ENCODE measurements at places on chromosomes 2 and 18.

DNA sequence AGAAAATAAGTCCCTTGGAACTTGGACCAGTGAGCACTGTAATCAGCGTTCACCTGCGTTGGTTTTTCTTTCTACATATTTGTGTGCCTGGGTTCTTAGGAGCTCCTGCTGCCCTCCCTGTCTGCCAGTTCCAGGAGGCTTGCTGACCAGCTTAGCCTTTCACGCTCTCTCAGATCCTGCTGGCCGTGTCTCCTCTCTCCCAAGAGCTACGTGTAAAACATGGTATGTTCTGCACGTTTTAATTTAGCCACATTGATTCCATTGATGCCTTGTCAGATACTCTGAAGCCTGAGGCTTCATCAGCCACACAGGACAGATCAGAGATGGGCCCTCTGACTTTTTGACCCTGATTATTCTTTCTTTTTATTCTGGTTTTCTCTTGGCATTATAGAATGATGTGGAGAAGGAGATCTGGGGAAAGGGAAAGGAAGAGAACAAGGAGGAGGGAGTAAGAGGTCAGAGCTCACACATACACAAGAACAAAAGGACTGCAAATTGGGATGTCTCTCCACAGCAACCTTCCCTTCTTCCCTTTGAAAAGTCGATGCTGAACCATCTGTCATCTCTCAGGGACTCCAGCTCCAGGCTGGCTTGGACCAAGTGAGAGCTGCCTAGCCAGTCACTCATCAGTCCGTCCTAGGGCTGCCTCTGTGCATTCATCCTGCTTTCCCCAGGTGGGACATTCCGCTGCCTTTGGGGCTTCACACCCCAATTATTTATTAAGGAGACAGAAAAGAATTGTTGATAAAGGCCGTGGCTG, 152.8 kb downstream of the PIK3C3 start:
- DNase-seq: no peak

GRCh38 chr2:95389245-95390119, 13.0 kb upstream of the FAHD2A start:
- peak; percentile 61 for DNase-seq

DNA sequence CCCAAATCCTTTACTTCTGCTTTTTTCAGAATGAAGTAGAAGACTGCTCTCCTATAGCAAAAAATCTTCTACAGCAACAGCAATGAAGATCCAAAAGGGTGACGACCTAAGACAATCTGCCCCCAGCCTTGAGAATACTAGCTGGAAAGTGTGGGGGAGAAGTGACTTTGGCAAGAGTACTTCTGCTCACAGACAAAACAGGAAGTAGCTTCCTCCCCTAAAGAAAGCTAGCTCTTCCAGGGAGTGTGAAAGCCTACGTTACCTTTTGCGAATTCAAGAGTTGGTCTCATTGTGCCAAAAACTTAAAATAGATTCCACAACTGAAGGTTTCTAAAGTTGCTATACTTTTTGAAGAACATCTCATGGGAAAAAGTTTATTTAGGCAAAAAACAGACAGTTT, 1069.2 kb upstream of the CHAC2 start:
- DNase-seq: no peak

GRCh38 chr2:1563084-1563857, 150.0 kb downstream of the TPO start:
- no peak for DNase-seq

DNA sequence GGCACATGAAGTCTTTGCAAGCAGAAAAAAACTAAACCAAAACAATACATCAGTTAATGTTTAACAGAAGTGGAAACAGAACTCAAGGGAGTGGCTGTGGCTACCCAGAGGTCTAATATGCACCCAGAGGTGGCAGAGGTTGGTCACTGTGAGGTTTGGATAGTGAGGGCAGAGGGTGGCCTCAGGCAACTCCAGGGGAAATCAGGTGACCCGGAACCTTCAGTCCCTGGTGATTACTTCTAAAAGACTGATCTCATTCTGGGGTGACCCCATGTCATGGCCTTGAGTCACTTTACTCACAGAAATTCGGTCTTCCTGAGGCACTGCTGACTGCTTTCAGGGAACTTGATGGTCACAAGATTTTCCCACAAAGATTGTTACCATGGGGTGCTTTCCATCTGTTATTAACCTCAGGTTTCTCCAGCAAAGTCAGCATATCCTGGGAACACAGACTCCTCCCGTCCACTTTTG, 99.4 kb downstream of the TMEM17 start:
- no peak for DNase-seq

- peak; percentile 68 for DNase-seq
Measured at GRCh38 chr18:58547864-58548263, 81.0 kb downstream of the ALPK2 start.

- peak; percentile 96 for DNase-seq
Measured at GRCh38 chr2:241443486-241444223, 64.7 kb downstream of the STK25 start.

DNA sequence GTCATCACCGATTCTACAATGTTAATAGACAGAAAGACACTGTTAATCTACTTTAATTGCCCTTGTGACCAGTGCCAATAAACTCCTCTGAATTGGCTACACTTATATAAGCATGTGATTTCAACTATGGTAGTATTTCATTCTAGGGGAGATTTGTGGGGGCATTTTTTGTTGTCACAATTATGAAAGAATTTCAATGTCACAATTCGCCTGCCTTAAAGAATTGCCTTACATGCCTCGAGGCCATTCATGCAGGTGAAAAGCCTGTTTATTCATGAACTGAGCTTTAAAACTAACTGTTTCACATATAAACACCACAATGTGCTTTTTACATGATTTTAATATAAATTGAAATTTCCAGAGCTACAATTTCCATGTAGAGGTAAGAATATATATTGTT, 162.8 kb downstream of the GCA start:
- DNase-seq: no peak

- no peak for DNase-seq
Measured at GRCh38 chr18:10055125-10055750, 141.4 kb downstream of the VAPA start.

DNA sequence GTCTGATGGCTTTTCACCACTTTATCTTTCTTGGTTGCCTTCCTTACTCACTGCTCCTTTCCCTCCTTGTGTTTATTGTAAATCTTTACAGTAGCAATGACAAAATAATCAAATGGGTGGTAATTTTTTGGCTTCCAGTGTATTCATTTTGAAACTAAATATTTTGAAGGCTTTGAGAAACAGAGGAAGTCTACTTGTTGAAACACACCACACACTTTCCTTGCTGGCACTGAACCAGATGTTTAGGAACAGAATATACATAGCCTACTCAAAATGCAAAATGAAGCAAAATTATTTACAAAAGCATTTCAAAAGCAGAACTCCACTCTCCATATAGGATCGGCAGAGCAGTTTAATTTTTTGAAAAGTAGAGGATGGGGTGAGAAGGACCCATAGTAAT, 189.8 kb downstream of the LTBP1 start:
- peak; percentile 44 for DNase-seq

DNA sequence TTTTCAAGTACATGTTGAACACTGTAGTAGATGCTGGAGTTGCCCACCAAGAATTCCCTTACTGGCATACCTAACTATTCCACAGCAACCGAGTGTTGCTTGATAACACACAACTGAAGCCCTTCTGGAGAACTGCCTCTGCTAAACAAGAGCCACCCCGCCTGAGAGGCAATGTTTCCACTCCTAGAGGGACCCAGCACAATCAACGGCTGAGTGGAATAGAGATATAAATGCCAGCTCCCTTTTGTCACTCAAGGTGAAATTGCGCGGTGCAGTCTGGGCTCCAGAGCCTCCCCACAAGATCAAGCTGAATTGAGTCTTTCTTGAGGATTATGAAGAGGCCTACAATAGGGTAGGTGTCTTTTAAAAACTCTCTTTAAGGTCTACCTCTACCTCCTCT, 49.1 kb upstream of the SCN9A start:
- DNase-seq: no peak

DNA sequence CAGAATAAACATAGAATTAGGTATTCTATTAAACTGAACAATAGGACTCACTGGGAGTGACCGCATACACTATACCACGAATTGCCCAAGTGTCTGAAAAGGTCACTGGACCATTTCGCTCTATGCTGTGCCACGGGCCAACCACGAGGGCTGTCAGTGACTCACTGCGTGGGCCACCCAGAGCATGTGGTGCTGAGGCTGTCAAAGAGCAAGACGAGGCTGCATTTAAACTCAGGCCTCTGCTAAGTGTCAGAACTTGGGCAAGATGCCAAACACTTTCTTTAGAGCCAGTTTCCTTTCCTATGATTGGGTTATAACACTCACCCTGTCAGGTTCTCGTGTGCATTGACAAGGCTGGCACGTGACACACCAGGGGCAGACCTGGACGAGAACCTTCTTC, 97.5 kb downstream of the SH3YL1 start:
- DNase-seq: no peak

DNA sequence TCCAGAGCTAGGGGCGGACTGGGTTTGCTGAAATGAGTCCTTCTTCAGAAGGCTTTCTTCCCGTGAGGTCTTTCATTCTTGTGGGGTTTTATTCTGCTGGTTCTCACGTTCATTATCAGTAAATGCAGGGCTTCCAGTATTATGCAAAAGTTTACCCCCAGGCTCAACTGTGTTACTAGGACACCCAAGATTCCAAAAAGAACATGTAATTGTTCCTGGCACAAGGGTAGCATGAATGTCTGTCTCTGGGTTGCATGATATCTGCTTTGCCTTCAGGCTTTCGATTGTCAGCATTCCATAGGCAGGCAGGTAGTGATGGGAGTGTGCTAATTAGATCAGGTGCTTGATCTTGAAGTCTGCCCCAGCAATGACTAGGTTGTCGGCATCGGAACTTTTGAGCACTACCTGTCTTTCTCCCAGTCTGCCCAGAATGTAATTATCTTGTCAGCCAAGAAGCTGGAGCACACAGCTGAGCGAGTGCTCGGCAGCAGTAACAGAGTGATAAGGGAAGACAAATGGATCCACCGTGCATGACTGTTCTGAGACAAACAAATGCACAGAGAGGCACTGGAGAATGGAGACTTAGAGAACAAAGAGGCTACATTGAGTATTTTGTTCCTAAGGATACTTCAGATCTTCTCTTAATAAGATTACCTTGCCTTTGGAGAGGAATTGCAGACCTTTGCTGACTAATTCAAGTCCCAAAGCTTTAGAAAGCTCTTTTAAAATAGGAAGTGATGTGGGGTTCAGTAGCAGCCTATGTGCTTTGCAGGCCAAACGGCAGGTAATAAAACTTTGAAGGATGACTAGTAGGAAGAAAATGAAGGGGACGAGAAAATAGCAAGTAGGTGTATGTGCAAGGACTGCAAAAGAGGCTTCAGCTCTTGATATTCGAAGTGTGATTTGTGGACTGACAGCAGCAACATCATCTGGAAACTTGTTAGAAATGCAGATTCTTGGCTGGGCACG, 41.9 kb downstream of the ITGB6 start:
- DNase-seq: no peak

- DNase-seq: no peak
Measured at GRCh38 chr2:235238537-235238936, 255.3 kb upstream of the AGAP1 start.

DNA sequence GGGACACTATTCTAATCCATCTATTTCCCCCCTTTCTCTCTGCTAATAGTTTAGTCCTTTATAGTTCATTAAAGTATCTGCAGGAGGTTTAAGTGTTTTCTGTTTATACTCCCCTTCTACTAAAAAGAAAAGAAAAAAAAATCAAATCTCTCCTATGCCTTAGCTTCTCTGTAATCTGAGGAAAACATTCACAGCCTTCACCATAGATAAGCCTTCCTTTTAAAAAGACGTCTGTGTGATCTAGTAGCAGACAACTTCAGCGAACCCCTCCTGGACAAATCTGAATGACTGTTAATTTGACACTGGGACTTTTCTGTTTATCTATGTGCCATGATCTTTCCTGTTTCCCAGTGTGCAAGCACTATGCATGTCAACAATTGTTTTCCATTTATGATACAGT, 70.4 kb upstream of the CDH19 start:
- no peak for DNase-seq

- DNase-seq: no peak
Measured at GRCh38 chr2:53785366-53785765, 1.4 kb downstream of the ASB3 start.

DNA sequence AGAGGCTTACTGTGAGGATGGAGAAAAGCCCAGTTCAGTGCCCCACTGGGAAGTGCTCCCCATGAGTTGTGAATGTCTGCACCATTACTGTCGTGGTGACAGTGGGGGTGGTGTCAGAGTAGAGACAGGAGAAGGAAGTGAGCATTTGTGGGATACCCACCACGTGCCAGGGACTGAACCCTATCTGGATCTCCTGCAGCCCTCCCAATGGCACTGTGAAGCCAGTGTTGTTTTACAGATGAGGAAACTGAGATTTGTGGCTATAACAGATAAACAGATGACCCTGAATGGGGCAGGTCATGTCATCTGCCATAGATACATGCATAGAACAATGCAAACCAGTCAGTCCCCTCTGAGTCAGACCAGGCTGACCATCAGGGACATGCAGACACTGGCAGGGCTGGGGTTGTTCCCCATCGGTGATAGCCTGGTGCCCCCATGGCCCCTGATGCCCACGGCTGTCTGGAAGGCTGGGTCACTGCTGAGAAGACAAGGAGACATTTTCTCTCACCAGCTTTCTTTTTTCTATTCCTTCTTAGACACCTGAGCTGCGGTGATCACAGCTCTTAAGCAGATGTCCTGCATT, 60.8 kb downstream of the EMILIN2 start:
- peak; percentile 40 for DNase-seq

DNA sequence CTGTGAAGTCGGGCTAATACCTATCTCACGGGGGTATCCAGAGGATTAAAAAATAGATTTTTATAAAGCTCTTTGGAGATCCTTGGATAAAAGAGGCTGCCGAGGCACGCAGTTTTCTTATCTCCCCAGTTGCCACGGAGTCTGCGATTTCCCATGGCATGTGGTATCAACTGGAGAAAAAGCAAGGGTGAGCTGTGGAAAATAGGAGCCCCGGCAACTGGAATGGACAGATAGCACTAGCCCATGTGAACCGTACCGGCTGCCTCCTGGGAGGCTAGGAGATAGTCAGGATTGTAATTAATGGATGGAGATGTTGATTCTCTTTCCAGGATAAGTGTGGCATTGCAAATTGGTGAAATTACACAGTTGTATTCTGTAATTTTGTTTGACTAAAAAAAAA, 407.6 kb upstream of the KCNH7 start:
- DNase-seq: no peak

All from activated CD4-positive, alpha-beta T cell treated with anti-CD3 and anti-CD28 coated beads, Interleukin-10, Interleukin-2, amounts not matched to agents 100 ng/mL and 50 ng/mL, durations not matched to agents 16 hours and 8 hours (primary cell).